CMK (cell line): ENCODE measurements at places on chromosomes 6 and 20.

- DNase-seq: no peak
These were observed 25.9 kb downstream of the TAF4 start for GRCh38 chr20:62039738-62040137.

DNA sequence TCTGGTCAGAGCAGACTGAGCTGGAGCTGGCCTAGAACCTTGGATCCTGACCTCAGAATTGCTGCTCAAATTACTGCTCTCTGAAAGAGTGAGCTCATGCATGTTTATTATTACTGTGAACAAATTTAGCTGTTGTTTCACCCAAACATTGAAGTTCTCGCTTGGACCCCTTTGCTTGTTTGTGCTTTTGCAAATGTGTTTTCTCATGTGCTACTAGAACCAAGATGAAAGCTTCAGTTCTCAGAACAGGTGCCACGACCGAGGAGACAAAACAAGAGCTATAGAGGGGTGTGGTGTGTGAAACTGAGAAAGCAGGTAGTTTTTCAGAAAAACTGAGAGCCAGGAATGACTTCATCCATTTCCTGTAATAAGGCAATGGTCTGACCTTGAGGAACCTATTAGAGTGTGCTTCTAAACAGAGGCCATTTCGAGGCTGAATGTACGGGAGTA lies 50.0 kb upstream of the ESR1 start:
- DNase-seq: no peak

- no peak for DNase-seq
These were observed 71.4 kb downstream of the MAFB start for GRCh38 chr20:40617594-40617993.

- DNase-seq: no peak
These were observed 133.7 kb upstream of the AGPAT4 start for GRCh38 chr6:161407581-161407980.
